ENCODE measurements at places on chromosomes 2 and 18. TPM values are rescaled to one million over a fixed set of nuclear protein-coding genes. Genes with fewer than 3 reads are reported as not detected.

The SATB2 gene
- total RNA-seq = 2.9 TPM

The SIX3 gene
- total RNA-seq = not detected

DNA sequence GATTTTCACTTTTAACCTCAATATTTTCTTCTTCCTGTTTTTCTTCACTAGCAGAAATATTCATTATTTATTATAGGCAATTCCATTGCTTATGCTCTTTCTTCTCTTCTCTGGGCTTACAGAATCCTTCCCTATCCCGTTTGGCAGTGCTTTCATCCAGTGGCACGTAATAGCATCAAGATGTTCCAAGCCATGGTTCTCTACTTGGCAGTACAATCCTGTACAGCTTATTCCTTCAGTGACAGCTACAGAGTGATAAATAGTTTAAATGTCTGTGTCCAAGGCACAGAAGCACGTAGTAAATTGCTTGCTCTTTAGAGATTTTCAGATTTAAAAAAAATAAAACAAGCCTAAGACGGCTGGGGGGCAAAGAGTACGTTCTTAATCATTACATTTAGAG lies 1964.3 kb downstream of the SUCLG1 start:
- no peak for DNase-seq

GRCh38 chr2:186853951-186854350 lies 5.0 kb upstream of the ZSWIM2 start:
- no peak for DNase-seq

GRCh38 chr2:205758500-205758899 lies 76.2 kb downstream of the NRP2 start:
- DNase-seq = no peak

DNA sequence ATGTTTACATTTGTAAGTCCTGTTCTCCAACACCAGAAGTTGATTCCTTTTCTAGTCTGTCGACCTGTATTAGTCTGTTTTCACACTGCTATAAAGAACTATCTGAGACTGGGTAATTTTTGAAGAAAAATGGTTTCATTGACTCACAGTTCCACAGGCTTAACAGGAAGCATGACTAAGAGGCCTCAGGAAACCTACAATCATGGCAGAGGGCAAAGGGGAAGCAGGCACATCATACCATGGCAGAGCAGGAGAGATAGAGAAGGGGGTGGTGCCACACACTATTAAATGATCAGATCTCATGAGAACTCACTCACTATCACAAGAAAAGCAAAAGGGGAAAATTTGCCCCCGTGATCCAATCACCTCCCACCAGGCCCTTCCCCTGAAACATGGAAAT lies 112.8 kb upstream of the MAP3K20 start:
- DNase-seq = no peak
